ENCODE measurements at places on chromosomes 12 and 14.

DNA sequence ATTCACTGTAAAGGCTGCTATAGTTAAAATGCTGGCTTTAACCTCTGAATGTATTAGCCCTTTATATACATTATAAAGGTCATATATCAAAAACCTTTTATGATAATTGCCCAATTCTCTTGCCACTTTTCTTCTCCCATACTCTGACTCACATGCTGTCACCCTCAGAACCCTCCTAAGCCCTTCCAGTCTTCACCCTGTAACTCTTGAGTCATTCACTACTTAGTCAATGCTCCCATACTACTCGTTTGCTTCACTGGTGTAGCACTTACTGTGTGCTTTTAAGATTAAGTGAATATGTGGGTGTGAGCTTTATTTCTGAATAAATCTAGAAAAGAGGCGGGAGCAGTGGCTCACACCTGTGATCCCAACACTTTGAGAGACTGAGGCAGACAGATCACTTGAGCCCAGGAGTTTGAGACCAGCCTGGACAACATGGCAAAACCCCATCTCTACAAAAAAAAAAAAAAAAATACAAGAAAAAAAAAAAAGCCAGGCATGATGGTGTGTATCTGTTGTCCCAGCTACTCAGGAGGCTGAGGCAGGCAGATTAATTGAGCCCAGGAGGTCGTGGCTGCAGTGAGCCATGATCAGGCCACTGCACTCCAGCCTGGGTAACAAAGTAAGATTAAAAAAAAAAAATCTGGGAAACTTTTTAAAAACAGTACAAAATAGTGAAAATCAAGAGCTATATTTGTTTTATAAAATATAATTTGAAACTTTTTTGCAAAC lies 37.6 kb downstream of the SPATA7 start:
- no peak for DNase-seq

DNA sequence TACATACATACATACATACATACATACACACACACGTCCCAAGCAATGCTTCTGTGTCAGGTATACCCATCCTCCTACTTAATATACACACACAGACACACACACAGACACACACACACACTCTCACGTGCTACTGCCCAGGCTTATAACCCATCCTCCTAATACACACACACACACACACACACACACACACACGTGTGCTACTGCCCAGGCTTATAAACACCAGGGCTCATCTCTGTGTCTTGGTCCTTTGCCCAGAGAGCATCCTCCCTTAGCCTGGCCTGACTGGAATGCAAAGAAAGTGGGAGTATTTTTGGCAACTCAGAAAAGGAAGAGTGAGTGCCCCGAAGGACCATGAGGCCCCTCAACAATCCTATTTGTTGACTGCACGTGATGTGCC lies 129.0 kb downstream of the RBM19 start:
- DNase-seq = no peak

GRCh38 chr12:116927244-116927940 lies 16.6 kb downstream of the FBXW8 start:
- no peak for DNase-seq

DNA sequence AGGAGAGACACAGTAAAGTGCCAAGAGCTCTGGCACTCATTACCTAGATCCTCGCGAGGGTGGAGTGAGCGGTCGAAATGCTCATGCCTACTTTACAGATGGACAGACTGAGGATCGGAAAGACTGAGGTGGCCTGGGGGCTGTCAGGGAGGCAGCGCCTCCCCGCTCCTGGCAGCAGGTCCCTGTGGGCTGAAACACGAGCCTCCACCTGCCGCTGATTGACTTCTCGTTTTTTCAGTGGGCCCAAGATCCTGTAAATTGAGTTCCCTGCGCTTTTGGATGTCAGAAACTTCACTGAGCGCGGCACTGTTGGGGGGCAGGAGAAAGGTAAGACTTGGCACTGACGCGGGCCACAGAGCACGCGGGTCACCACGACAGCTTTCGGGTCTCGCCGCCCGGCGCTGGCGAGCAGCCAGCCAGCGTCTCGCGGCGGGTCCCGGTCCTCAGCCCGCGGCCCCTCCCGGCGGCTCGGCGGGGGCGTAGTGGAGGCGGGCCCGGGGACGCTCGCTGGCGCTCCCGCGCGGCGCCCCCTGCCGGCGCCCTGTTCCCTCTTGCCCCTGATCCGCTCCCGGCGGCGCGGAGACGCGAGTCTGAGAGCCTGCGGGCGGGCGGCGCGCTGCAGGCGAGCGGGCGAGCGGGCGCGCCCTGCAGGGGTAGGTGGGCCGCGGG lies 552 bp upstream of the SCN8A start:
- DNase-seq = no peak

GRCh38 chr14:58769011-58769643 lies 131.4 kb downstream of the DACT1 start:
- no peak for DNase-seq
